ENCODE measurements at places on chromosomes 2 and 18.

- no peak for DNase-seq
These were observed 150.4 kb upstream of the NXPH2 start for GRCh38 chr2:138930571-138930970.

- DNase-seq = no peak
These were observed 86.5 kb downstream of the HAUS1 start for GRCh38 chr18:46190667-46191066.

- DNase-seq = no peak
These were observed 157.7 kb downstream of the COL4A4 start for GRCh38 chr2:227006189-227006897.

GRCh38 chr2:217820904-217821303, 181.9 kb downstream of the TNS1 start:
- no peak for DNase-seq

DNA sequence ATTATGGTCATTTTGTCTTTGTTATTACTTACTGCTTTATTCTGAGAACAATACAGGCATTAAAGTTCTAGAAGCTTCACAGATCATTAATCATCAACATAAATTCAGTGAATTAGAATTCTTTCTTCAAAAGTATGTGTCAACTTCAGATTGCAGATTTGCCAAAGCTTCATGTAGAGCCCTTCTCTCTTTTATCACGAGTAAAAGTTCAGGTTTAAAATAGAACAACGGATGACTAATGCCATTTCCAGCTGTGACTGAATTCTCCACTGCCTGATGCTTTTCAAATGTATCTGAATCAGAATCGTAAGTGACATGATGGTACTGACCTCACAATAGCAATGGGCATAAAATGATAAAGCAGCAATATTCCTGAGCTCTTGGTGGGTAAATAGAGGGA, 116.0 kb downstream of the ABCA12 start:
- DNase-seq = no peak

Data from fibroblast of gingiva (primary cell).